ENCODE measurements at places on chromosomes 4 and X. TPM values are rescaled to one million over a fixed set of nuclear protein-coding genes. Genes with fewer than 3 reads are reported as not detected.
A peak's percentile ranks its signal among the peaks of the same experiment; 100 is the strongest.

GRCh38 chr4:184102927-184103326, 114.7 kb downstream of the ENPP6 start:
- DNase-seq = no peak

The MSANTD1 gene
- total RNA-seq = 0.07 TPM

DNA sequence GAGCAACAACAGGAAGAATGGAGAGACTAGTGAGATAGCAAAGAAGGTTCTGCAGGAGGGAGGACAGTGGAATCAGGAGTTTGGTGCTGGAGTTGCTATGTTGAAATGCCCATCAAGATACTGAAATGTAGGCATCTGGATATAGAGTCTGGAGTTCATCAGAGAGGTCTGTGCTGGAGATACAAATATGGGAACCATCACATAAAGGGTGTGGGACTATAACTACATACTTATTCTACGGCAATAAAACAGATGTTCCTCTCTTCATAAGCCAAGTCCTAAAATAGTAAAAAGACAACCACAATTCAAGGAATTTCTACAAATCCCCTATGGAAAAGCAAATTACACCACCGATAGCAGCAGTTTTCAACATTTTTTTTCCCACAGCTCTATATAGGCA, 1.6 kb downstream of the MED14 start:
- no peak for DNase-seq

The NAAA gene
- total RNA-seq = 7.8 TPM

DNA sequence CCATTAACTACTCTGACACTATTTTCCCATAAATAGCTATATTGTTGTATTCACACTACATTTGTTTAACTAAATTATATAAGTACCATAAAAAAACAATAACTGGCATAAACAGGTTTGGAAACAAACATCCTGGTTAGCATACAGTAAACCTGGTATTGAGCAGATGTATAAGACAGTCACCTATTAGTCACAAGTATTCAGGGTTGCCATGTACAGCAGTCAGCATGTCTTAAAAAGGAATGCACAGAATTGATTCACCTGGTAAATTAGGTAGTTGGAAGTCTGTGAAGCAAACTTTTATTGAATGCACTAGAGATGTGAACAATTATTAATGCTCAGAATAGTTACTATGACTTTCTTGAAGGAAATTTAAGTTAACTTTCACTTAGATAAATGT, 137.9 kb downstream of the FAM13A start:
- DNase-seq = no peak

DNA sequence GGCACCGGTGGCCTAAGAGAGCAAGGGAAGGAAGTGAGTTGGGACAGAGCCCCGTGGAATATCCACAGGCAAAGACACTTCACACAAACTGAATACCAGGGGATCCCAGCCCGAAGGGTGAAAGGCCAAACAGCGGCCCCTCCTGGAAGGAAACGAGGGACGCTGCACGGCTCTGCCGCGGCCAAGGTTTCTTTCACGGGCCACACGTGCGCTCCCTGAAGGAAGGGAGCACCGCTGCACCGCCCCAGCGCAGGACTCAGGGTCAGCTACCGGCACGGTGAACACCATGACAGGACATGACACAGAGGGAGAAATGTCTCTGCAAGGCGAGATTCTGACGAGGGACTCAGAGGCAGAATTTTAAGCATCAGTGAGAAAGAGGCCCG, 31.5 kb upstream of the GTPBP6 start:
- DNase-seq = peak; percentile 80

The TEX13D gene
- total RNA-seq = not detected

The ZDHHC15 gene
- 2.2 TPM for total RNA-seq

Measured in H7 (cell line).